Thoracic aorta (tissue), 2 donors: ENCODE measurements at places on chromosomes 12 and 14.

GRCh38 chr14:22646570-22647254, 2.6 kb upstream of the OR6J1 start:
- no peak for DNase-seq

GRCh38 chr12:97716356-97716755, 253.8 kb downstream of the RMST start:
- DNase-seq, result no peak

DNA sequence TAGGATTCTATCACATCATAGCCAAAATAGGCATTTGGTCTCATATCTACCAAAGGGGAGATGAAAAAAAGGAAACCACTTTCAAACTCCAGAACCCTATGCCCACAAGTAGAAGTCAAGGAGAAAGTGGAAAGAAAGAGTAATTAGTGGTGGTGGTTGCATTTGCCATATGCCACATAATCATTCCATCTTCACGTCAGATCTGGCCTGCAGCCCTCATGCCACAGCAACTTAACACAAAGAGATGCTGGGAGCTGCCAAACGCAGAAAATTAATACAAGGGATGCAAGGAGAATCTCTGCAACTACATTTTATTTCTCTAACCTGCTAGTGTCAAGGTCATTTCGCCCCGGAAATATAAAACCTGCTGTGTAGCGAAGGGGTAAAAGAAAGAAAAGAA, 148.6 kb upstream of the FOXN3 start:
- DNase-seq, result no peak

DNA sequence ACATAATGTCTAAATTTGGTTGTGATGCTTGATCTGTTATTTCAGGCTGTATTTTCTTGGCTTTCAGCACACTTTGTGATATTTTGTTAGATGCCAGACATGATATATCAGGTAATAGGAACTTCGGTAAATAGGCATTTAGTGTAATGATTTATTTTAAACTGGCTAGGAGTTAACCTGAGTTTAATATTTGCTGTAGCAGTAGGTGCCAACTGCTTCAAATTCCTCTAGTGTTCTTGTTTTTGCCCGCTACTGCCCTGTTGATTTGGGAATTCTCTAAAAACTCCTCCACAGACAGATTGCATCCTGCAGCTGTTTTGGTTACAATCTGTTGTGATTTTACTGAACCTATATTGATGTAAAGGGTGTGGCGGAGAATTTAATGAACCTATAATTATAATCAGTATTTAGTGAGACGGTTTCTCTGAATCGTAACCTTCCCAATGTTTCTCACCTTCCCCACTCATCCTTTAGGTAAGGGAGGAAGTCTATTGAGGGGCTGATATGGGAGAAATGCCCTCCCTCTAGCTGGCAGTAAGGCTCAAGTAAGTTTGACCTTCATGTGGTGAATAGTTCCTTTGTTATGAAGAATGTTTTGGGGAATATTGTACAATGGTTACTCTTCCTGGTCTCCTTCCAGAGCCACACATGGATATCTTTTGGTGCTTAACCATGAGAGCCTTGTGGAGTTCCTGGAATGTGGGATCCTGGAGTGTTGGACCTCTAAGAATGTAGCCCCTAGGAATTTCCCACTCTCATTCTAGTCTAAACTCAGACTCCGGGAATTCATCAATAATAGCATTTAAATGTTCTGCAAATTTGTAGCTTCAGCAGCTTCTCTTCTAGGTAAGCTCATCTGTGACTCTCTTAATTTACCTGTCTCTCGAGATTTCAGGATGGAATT, 634.1 kb downstream of the FSCB start:
- DNase-seq, result no peak
